Mesenteric fat pad (tissue), 1 donor: ENCODE measurements at places on chromosomes 6 and 20. TPM values are rescaled to one million over a fixed set of nuclear protein-coding genes. Genes with fewer than 3 reads are reported as not detected.

MAS1 gene
- total RNA-seq = not detected

DNA sequence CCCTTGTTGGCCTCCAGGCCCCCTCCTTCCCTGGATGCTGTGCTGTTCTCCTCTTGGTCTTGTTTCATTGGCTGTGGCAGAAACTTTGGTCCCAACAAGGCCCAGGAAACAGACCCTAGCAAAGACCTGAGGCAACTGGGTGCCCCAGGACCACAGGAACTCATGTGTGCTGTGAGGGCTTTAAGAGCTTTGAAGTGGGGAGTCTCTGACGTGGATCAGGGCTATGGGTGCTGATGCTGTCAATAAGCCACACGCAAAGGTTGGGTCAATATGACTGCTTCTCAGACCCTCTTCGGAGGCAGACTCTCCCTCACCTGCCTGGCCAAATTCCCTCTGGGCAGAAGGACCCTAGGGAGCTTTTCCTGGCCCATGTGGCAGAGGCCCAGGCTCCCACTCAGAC is 91.5 kb upstream of the MLN start:
- DNase-seq = no peak

DNA sequence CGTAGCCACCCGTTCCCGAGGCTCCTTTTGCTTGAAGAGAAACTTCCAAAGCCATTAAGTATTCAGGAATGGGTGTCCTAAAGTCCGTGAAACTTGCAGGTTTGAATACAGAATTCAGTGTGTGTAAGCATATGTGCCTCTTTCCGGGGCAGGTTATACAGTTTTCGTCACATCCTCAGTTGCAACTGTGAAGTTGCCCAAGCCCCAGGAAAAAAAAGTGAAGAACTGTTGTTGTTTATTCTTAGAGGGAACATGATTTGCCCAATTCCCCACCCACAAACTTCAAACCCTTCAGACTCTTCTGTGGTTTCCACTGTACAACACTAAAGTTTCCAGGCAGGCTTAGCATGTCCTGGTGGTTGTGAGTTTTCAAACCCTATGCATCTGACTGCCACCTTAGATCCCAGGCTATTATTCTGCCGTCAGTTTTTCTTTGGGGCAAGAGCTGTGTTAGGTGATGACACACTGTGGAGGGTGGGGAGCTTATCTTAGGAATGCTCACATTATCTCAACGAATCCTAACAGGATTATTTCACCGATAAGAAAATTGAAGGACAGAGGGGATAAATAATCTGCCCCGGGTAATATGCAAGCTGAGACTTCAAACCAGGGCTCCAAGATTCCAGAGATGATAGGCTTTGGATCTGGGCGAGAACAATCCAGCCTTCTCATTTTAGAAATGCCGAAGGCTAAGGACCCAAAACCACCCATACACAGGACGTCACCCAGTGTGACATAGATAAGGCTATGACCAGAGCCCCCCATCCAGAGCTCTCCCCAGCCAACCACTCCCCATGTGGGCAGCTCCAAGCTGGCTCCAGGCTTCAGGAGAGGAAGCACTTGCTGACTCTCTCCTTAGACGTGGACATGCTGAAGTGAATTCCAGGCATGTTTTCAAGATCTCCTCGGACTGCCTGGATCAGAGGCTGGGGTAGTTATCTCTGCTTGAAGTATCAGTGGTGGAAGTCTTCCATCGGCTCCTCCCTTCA is 81.7 kb upstream of the AFDN start:
- DNase-seq = no peak

- no peak for DNase-seq
These were observed 157.3 kb downstream of the FAM83B start for GRCh38 chr6:55003719-55004430.

DNA sequence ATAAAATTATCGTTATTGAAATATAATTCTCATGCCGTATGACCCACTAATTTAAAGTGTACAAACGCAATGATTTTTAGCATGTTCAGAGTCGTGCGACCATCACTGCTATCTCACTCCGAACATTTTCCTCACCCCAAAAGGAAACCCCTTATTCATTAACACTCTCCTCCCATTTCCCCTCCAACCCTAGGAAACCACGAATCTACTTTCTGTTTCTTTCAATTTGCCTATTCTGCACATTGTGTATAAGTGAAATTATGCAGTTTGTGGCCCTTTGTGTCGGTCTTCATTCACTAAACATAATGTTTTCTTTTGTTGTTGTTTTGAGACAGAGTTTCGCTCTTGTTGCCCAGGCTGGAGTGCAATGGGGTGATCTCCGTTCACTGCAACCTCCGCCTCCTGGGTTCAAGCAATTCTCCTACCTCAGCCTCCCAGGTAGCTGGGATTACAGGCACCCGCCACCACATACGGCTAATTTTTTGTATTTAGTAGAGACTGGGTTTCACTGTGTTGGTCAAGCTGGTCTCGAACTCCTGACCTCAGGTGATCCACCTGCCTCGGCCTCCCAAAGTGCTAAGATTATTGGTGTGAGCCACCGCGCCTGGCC is 99.7 kb upstream of the ZNF217 start:
- DNase-seq = peak; percentile 16

GRCh38 chr6:30396833-30397479 is 52.0 kb downstream of the RPP21 start:
- peak; percentile 94 for DNase-seq

VSX1 gene
- not detected for total RNA-seq

GRCh38 chr6:128963561-128963960 is 80.6 kb downstream of the LAMA2 start:
- DNase-seq = no peak
